COR-L47 (cell line): ENCODE measurements at places on chromosomes 1 and 21.

DNA sequence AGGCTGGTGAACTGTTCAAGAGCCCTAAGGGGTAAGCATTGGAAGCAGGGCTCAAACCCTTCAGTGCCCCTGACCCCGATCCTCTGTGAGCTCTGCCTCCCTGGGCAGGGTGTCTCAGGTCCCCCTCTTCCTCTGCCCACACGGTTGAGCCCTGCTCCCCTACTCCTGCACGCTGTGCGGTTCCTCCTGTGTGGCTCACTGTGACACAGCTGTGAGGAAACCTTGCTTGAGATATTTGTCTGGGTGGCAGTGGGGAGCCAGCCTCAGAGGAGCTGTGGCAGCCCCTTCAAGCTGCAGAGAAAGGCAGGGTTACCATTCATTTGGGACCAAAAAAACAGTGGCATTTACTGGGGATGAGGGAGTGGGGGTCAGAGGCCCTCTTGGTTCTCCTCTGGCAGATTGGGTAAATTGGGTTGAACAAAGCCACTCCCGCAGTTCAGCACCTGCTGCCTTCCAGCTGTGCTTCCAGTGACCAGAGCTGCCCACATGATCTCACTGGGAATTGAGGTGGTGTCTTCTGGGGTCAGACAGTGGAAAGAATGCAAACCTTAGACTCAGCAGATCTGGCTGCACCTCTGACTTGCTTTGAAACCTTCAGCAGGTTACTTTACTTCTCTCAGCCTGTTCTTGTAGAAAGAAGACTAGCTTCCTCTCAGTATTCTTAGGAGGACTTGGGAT, 60.6 kb upstream of the CD1D start:
- no peak for DNase-seq

GRCh38 chr1:67609577-67610341, 75.2 kb upstream of the GADD45A start:
- no peak for DNase-seq

- DNase-seq = no peak
These were observed 86.2 kb downstream of the KCND3 start for GRCh38 chr1:111903148-111903870.

- no peak for DNase-seq
These were observed 173.9 kb downstream of the LTN1 start for GRCh38 chr21:28818663-28819278.

DNA sequence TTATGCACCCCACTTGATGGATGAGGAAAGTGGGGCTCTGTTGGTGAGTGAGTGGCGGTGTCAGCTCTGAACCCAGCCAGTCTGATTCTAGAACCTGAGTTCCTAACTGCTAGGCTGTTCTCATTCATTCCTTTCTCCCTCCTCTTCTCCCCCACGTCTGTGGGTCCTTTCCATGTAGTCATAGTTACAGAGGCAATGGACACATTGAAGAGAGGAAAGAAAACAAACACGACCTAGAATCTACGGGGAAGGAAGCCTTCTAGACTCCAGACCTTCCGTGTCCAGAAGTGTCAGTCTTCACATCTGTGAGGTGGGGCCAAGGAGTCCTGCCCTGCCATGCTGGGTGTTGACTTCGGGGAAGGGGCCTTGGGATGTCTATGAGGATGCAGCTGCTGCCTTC, 115.8 kb upstream of the WNT4 start:
- no peak for DNase-seq

DNA sequence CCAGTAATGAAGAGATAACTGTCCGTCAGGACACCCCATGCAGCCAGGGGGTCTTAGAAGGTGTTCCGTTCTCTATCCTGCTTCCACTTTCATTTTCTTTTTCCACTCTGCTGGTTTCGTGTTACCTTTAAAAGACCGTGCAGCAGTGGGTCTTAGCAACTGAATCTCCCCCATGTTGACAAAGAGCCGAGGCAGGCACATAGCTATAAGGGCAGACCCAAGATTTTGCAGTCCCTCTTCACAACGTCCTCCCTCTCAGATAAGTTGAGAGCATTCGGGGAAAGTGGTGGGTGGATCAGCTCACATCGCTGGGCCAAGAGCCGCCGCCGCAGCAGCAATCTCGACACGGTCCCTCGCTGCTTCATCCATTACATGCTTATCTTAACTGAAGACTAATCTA, 355.5 kb downstream of the LMO4 start:
- peak; percentile 41 for DNase-seq
